IPS DF 6.9 (cell line): ENCODE measurements at places on chromosomes 12 and 14.

DNA sequence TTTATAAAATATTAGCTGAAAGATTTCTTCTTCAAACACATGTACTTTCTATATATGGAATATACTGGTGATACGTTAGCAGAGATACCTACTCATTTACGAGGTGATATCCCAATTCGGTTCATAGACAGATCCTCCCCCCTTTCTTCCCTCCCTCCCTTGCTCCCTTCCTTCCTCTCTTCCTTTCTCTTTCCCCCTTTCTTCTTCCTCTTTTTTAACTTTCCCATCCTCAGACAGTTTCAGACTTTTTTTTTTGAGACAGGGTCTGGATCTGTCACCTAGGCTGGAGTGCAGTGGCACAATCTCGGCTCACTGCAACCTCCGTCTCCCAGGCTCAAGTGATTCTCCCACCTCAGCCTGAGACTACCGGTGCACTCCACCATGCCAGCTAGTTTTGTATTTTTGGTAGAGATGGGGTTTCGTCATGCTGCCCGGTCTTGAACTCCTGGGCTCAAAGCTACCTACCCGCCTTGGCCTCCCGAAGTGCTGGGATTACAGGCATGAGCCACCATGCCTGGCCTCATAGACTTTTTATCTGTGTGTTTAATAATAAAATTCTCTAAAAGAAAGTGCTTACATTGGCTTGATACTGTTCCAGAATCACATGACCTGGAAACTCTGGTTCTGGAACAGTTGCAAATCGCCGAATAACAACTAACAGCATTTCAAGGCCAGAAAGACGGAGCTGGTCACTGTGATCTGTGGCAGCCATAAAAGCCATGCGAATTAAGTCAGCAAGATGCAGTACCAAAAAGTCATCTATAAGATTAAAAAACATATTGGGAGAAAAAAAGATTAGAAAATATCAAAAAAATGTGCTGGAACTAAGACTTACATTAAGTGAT lies 99.2 kb downstream of the HEATR5A start:
- no peak overlapping the region for H3K4me3 ChIP-seq
- H3K36me3 ChIP-seq: no peaks in the 10 kb centered on the region
- no peaks in the 10 kb centered on the region for H3K27me3 ChIP-seq
- no peak overlapping the region for H3K27ac ChIP-seq

- H3K36me3 ChIP-seq: no peaks in the 10 kb centered on the region
- H3K27me3 ChIP-seq: no peaks in the 10 kb centered on the region
- no peak overlapping the region for H3K4me3 ChIP-seq
- DNase-seq: no peak
- H3K27ac ChIP-seq: no peak overlapping the region
- no peaks in the 10 kb centered on the region for H3K4me1 ChIP-seq
Measured at GRCh38 chr12:11712491-11712890, 63.0 kb downstream of the ETV6 start.

DNA sequence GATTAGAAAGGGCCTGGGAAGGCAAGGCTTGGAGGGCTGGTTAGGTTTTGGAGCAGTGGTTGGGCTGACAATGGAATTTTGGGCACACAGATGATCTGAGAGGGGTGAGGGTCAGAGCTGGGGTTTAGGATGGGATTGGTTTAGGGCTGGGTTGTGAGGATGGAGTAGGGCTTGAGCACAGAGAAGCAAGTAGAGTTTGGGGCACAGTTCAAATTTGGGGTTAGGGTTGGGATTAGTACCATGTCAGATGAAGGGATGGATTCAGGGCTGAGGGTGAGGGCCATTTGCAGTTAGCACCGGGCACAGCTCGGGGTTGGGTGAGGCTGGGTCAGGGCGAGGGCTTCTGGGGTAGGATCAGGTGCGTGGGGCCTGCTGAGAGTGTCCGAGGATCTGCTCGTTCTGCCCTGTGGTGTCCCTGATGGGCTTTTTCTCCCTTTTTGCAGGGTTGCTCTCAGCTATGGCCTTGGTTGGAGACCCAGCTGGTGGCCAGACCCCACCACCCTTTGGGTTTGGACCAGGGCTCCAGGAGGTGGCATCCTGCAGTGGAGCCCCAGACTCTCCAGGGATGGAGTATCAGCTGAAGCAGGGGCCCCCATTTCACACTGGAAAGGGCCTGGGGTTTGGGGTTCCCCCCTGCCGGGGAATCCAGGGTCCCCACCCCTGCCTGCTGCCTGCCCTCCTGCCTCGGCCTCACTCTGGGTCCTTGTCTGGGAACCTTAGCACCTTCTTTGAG lies 45.6 kb downstream of the KRT80 start:
- no peak overlapping the region for H3K27ac ChIP-seq
- no peak for DNase-seq
- H3K36me3 ChIP-seq: no peaks in the 10 kb centered on the region
- no peak overlapping the region for H3K4me3 ChIP-seq

- H3K27me3 ChIP-seq: no peaks in the 10 kb centered on the region
- H3K36me3 ChIP-seq: peaks cover 42% of the 10 kb centered on the region
- H3K4me3 ChIP-seq: no peak overlapping the region
- no peak overlapping the region for H3K27ac ChIP-seq
Measured at GRCh38 chr14:64447876-64448670, 17.2 kb upstream of the AKAP5 start.

GRCh38 chr12:112798048-112798760 lies 6.7 kb downstream of the RPH3A start:
- no peak overlapping the region for H3K27ac ChIP-seq
- no peaks in the 10 kb centered on the region for H3K4me1 ChIP-seq
- DNase-seq: no peak
- H3K27me3 ChIP-seq: no peaks in the 10 kb centered on the region
- no peaks in the 10 kb centered on the region for H3K36me3 ChIP-seq
